ENCODE measurements at places on chromosomes 1 and 21. TPM values are rescaled to one million over a fixed set of nuclear protein-coding genes. Genes with fewer than 3 reads are reported as not detected.

Gene MEGF6
- polyA plus RNA-seq: 7.6 TPM

Gene C1orf21
- 6.6 TPM for polyA plus RNA-seq

Gene SPATA45
- 0.24 TPM for polyA plus RNA-seq

Gene CBR3
- polyA plus RNA-seq: 6.7 TPM

Gene RGL1
- 10.7 TPM for polyA plus RNA-seq

Gene LRRC53
- not detected for polyA plus RNA-seq

Gene PDC
- polyA plus RNA-seq: not detected

Gene OVAAL
- not detected for polyA plus RNA-seq

Gene BNIPL
- 0.16 TPM for polyA plus RNA-seq

Gene KRTAP21-2
- polyA plus RNA-seq: not detected

Gene RPTN
- not detected for polyA plus RNA-seq

Gene DYNLT5
- not detected for polyA plus RNA-seq

Gene CLCA1
- polyA plus RNA-seq: not detected

Gene IL24
- not detected for polyA plus RNA-seq

Gene VWA5B1
- polyA plus RNA-seq: not detected

Gene TRAF3IP3
- polyA plus RNA-seq: 0.31 TPM

Gene OR2W3
- 0.13 TPM for polyA plus RNA-seq

Gene CXADR
- 1.1 TPM for polyA plus RNA-seq

Gene RGSL1
- polyA plus RNA-seq: not detected

Gene NR5A2
- not detected for polyA plus RNA-seq

Gene ETNK2
- polyA plus RNA-seq: 16.1 TPM

Gene PYHIN1
- not detected for polyA plus RNA-seq

Gene RHOU
- polyA plus RNA-seq: 0.44 TPM

Gene METTL18
- polyA plus RNA-seq: 1.7 TPM

Gene TRIM63
- polyA plus RNA-seq: not detected

Gene KCNJ9
- 0.05 TPM for polyA plus RNA-seq

Gene DAP3
- polyA plus RNA-seq: 115 TPM

Gene SPRR2B
- not detected for polyA plus RNA-seq

Gene CLEC20A
- polyA plus RNA-seq: not detected

Gene PRELP
- polyA plus RNA-seq: 0.26 TPM

Gene FGGY
- polyA plus RNA-seq: 10.3 TPM

Gene LHX4
- not detected for polyA plus RNA-seq

Gene FCAMR
- polyA plus RNA-seq: not detected

Gene BRINP3
- not detected for polyA plus RNA-seq

Gene KLHDC7A
- polyA plus RNA-seq: not detected

Gene AMY1C
- not detected for polyA plus RNA-seq

Gene SYT2
- polyA plus RNA-seq: 0.03 TPM

Gene SPRR2E
- not detected for polyA plus RNA-seq

Gene LRRC38
- not detected for polyA plus RNA-seq

Gene TUT4
- 27.2 TPM for polyA plus RNA-seq

Gene SEMA6C
- 3.1 TPM for polyA plus RNA-seq

Gene CLSTN1
- polyA plus RNA-seq: 59.6 TPM

Gene MFAP2
- 132 TPM for polyA plus RNA-seq

Gene ST6GALNAC5
- 10.6 TPM for polyA plus RNA-seq

Gene ASCL5
- not detected for polyA plus RNA-seq

Gene OLFML2B
- polyA plus RNA-seq: 5.7 TPM

Gene NEXN
- 3.6 TPM for polyA plus RNA-seq

Gene NBPF6
- not detected for polyA plus RNA-seq

Gene CRYAA
- polyA plus RNA-seq: not detected

Gene RUNX3
- polyA plus RNA-seq: not detected

Gene ALPL
- polyA plus RNA-seq: 1.3 TPM

Gene ST6GALNAC3
- 12.1 TPM for polyA plus RNA-seq

Gene GJC2
- 0.92 TPM for polyA plus RNA-seq

Gene RSPH1
- 1.1 TPM for polyA plus RNA-seq

Gene SZT2
- polyA plus RNA-seq: 12.9 TPM

Gene OR14A2
- polyA plus RNA-seq: not detected

Gene OR1C1
- not detected for polyA plus RNA-seq

Gene PDZK1IP1
- polyA plus RNA-seq: not detected
